ENCODE measurements at places on chromosomes 7 and 10.

DNA sequence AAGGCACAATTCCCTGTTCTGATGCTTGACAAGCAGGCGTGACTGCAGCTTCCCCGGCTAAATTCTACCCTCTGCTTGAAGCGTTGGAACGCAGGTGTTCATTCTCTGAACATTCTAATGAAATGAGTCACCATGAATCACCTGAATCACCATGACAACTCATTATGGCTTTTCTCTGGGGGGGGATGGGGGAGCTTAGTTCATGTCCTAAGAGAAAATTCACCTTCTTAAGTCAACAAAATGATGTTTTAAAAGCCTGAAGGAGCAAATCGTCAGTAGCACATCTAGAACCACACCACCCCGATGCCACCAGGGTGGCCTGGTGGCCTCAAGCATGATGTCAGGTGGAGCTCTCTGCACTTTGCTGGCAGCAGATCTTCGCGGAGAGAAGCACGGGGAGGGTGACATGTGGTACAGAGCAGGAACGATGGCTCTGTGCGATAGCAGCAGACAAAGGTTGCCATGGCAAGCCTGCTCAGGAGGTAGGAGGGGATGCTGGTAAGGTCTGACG is 33.7 kb downstream of the DDC start:
- DNase-seq = no peak

DNA sequence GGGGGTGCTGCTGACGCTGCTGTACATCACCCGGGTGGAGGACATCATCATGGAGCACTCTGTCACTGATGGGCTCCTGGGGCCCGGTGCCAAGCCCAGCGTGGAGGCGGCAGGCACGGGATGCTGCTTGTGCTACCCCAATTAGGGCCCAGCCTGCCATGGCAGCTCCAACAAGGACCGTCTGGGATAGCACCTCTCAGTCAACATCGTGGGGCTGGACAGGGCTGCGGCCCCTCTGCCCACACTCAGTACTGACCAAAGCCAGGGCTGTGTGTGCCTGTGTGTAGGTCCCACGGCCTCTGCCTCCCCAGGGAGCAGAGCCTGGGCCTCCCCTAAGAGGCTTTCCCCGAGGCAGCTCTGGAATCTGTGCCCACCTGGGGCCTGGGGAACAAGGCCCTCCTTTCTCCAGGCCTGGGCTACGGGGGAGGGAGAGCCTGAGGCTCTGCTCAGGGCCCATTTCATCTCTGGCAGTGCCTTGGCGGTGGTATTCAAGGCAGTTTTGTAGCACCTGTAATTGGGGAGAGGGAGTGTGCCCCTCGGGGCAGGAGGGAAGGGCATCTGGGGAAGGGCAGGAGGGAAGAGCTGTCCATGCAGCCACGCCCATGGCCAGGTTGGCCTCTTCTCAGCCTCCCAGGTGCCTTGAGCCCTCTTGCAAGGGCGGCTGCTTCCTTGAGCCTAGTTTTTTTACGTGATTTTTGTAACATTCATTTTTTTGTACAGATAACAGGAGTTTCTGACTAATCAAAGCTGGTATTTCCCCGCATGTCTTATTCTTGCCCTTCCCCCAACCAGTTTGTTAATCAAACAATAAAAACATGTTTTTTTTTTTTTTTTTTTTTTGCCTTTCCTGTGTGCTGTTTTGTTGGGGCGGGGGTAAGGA is 55.8 kb downstream of the TSPAN15 start:
- DNase-seq = no peak

DNA sequence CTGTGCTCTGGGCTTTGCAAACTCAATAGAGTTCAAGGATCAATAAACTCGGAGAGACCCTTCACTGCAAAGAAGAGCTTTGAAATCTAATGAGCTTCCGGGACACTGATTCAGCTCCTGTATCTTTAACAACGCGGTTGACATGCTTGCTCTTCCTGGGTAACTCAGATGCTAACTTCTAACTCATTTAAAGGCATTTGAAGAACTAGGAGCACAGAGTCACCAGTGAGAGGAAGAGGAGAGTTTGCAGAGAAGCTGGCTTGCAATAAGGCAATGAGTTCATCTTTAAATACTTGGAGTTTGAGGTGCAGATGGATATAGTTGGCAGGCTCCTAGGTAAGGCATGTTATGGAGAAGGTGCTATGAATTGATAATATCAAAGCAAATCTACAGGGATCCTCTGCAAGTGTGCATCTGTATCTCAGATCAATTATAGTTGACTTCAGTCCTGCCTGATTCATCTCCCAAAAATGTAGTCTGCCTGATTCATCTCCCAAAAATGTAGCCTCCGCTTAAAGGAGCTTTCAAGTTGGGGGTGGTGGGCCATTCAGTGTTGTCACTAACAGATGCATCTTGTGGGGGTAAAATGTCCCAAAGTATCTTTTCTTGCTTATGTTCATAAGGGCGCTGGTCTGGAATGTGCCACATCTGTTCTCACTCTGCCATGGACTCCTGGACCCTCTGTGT is 182.5 kb upstream of the PRSS58 start:
- DNase-seq = no peak

GRCh38 chr10:133091316-133091715 is 3.6 kb downstream of the ADGRA1 start:
- DNase-seq = no peak

GRCh38 chr7:67346126-67346525 is 349.5 kb downstream of the TYW1 start:
- DNase-seq = no peak

DNA sequence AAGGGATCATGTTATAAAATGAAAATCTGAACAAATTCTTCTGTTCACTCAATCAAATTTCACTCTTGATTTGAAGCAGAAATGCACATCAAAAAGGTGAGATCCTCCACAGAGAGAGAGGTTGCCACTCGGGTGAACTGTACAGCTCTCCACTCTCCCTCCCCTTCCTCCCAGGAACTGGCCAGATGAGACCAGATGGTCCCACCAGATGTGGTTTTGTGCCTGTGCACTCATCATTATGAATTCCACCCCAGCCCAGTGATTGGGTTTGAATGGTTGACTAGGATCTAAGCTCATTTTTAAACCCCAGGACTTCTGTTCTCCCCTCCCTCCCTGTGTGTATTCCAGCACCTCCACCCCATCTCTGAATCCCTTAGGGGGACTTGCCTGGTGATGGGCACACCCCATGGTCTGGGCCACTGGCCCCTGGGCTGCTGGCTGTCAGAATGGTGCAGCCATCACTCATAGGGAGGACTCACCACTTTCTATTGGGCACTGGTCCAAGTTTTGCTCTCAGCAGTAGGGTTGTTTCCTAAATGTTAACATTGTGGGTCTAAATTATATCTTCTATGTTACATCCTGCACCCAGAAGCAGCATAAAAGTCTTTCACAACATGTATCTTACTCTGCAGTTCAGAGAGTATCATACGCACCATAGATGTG is 393.1 kb downstream of the TNS3 start:
- DNase-seq = no peak

DNA sequence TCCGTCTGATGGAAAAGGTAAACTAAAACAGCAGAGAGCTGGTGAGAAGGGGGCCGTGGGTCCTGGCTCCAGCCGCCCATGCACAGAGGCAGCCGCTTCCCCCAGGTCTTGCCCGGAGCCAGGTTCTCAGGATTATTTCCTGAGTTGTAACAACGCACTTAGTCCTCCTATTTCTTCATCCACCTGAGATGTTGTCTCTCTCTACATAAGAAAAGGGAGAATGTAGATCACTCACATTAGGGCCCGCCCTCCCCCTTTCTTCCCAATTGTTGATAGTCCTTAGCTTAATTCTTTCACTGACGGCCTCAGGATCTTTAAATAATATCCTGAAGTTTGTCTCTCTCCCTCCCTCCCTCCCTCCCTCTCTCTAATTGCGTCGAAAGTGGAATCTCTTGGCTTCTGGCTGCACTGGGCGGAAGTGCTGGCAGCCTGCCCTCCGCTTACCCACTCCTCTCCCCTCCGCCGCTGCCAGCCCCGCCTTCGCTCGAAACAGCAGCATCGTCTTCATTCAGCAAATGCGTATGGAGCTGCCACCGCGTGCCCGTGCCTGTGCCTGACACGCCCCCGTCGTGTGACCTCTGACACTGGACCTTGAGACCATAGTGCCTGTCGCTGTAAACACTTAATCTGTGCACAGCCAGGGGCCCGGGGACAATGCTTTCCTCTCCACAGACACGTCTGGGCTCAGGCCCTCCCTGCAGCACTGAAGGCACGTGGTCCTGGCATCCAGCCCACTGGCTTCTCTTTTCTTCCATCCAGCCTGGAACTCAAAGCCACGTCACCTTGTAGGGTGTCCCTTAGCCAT is 174.5 kb upstream of the PPP2R2D start:
- no peak for DNase-seq

GRCh38 chr10:124626759-124627380 is 117.3 kb downstream of the FAM53B start:
- no peak for DNase-seq

DNA sequence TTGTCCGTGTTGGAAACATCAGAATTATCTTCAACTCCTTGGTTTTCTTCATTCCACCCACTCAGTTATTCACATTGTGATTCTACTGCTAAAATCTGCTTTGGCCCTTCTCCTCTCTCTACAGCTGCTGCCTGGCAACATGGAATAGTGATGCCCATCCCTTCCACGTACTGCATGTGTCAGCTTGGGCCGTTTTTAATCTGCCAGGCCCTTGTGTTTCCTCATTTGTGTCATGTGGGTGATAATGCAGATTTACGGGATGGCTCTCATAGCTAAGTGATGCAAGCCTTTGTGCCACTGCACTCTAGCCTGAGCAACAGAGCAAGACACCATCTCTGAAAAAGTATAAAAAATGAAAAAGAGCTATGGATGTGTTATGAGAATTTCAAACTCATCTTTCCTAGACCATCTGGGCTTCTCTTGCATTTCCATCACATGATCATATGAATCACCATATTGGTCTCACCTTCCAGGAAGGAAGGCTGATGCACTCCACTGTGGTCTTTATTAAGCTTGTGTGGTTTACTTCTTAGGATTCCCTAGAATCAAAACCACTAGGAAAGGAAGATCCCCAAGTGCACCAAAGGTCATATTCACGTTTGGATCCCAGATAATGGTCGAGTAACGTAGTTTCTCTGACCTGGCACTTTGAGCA is 20.6 kb upstream of the CELF2 start:
- peak; percentile 28 for DNase-seq

- DNase-seq = peak; percentile 13
Measured at GRCh38 chr10:77524281-77524711, 113.3 kb downstream of the KCNMA1 start.

DNA sequence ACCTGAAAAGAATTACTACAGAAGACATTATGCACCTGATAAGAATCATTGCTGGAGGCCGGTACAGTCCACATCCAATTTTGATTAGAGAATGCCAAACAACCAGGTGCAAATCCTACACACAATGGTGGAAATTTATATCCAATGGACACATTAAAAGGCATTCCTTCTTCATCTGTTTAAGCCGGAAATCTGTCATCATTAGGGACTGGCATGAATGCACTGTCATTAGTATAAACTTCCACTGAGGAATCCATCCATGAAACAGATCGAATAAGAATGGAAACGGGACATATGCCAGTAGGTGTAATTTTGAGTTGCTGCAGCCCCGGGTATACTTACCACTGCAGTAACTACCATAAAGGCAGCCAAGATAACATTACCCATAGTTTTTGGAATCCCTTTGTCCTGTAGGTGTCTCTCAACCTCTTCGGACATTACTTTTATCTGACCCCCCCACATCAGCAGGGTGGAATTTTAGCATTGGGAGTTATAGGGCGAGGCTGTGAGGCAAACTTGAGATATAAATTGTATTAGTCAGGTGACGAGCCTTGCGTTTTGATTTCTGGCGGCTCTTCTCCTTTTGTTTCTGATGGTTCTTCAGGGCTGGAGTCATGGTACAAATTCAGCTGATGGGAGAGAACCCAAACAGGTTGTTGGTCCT is 36.5 kb upstream of the AKR1C2 start:
- DNase-seq = no peak

- DNase-seq = no peak
Measured at GRCh38 chr10:102712089-102712488, 2.1 kb downstream of the ARL3 start.

DNA sequence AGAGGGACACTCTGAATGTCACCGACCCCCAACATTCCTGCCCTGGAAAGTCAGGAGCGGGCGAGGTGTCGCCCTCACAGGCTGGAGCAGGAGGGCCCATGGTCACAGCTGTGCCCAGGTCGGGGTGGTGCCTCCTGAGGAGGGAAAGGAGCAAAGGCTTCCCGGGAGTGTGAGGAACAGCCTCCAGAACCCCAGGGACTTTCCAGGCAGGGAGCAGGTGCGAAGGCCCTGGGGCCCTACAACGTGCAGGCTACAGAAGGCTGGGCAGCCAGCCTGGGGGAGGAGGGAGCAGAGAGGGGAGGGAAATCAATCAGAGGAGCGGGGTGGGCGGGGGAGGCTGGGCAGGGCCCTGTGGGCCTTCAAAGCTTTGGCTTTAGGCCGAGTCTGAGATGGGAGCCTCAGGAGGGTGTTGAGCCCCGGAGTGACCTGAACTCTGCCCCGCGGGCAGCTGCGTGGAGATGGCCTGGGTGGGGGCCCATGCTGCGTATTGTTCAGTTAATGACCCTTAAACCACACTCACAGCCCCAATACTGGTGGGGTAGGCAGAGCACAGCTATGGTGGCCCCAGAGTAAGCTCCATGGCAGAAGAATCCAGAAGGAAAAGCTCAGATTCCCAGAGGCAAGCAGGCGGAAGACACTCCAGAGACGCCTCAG is 44.2 kb upstream of the PPP2R2D start:
- no peak for DNase-seq

DNA sequence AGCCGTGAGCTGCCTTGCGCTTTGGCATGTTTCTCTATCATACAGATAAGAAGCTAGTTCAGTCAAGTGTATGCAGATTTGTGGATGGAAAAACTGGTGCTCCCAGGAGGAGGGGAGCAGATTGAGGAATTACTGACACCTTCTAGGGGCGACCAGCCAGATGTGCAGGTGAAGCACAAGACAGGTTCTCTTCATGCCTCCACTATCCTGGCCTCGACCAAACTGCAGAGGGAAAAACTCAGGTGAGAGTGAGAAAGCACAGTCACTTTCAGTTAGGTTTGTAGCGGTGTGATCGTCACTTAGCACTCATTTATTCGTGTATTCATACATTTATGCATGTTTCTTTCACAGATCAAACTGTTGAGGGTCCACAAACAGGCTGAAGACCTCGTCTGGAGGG is 600 bp upstream of the DBNL start:
- no peak for DNase-seq

- DNase-seq = peak; percentile 26
Measured at GRCh38 chr10:124935946-124936345, 6.0 kb upstream of the ZRANB1 start.

DNA sequence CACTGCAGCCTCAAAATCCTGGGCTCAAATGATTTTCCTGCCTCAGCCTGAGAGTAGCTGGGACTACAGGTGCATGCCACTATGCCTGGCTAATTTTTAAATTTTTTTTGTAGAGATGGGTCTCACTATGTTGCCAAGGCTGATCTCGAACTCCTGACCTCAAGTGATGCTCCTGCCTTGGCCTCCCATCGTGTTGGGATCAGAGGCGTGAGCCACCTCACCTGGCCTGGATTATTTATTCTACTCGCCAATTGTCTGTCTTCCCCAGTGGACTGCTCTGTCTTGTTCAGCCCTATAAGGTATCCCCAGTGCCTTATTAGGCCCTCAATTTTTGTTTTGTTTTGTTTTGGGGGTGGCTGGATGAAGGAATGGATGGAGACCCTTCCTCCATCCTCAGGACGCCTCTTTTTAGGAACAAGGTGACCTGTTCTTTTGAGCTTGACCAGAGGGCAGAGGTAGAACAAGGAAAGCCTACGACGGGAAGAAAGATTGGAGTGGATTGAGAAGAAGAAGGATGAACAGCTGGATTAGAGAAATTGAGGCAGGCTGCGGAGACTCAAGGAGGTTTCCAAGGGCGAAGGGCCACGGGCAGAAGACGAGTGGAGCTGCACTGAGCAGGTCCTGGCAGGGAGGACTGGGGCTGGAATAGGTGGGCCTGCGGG is 541 bp upstream of the DENND10 start:
- DNase-seq = no peak
